ENCODE measurements at places on chromosomes 12 and 14.

DNA sequence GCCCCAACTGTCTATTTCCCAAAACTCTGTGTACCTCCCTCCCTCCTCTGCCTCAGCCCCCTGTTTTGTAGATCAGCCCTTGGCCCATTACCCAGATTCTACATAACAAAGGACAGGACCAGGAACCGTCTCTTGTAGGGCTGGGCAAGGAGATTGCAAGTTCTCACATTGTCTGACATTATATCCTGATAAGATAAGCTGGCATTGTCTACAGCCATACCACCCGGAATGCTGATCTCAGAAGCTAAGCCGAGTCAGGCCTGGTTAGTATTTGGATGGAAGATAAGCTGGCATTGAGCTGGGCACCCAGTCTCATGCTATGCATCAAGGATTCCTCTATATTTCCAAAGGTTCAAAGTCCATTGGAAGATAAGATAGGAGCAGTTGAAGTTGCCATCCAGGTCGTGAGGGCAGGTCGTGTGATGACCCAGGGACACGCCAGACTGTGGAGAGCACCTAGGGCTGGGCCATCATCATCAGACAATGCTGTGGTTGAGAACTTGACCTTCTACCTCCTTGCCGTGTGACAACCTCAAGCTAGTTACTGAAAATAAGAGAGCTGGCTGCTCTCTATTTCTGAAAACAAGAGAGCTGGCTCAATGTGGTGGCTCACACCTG, 29.5 kb downstream of the PHETA1 start:
- no peak for DNase-seq

- DNase-seq = no peak
Observed at GRCh38 chr12:127811988-127812387, 455.0 kb upstream of the TMEM132C start.

- no peak for DNase-seq
Observed at GRCh38 chr14:101737414-101738339, 23.8 kb upstream of the PPP2R5C start.

GRCh38 chr14:99679543-99679942, 4.6 kb upstream of the CYP46A1 start:
- no peak for DNase-seq

DNA sequence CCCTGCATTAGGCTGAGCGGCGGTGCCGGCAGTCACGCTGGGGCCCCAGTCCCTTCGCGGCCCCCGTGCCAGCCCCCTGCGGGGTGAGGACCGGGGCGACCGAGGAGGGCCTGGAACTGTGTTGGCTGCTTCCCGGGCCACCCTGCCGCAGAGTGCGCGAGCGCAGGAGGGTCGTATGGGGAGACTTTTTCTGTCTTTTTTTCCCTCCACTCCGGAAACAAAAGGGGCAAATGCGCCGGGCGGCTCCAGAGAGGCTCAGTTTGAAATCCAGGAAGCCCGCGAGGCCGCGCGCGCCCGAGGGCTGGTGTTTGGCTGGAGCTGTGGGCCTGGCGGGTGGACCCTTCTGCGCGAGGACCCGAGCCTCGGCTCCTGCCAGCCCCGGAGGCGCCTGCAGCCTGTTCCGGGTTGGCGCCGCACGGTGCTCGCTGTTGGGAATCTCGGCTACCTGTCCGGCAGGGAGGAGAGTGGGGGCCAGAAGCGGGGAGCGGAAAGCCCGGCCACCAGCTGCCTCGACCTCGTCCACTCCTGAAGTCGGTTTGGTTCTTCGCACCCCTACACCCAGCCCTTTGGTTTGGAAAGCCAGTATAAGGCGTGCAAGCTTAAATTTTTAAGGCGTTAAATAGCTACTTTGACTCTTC, 638 bp downstream of the PLEKHG3 start:
- peak; percentile 55 for DNase-seq

All from urothelium cell line (cell line).